ENCODE measurements at places on chromosomes 2 and 18.

DNA sequence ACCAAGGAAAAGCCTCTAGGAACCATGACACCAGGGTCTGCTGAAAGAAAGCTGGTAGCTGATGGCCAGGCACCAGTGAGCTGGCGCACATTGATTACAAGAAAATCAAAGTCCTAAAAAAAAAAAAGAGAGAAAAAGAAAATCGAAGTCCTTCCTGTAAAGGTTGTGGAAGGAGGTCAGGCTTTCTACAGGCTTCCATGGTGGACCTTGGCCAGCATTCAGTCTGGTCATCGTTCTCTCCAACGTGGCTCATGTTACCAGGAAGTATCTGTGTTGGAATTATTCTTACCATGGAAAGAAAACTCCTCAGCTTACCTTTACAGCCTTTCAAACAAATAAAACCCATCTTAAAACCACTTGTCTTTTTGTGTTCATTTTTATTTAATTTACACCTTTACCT, 65.6 kb downstream of the CYB5A start:
- no peak for DNase-seq

DNA sequence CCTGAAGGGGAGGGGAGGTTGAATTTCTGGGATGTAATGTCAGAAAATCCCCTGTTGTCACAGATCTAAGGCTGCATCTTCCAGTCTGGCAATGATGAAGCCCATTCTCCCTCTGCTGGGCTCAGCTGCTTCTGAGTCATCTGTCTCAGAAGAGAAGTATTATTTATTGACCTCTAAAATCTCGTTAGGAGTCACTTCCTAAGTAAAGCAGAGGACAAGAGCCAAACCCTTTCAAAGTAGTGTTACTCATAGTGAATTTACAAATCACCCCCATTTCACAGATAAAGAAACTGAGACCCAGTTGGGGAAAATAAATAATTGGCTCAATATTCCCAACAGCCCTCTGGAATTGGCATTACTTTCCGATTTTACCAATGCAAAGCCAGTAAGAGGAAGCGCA, 167.3 kb upstream of the SKOR2 start:
- DNase-seq, result no peak

GRCh38 chr2:173159791-173160463, 84.3 kb downstream of the MAP3K20 start:
- DNase-seq, result peak; percentile 50

DNA sequence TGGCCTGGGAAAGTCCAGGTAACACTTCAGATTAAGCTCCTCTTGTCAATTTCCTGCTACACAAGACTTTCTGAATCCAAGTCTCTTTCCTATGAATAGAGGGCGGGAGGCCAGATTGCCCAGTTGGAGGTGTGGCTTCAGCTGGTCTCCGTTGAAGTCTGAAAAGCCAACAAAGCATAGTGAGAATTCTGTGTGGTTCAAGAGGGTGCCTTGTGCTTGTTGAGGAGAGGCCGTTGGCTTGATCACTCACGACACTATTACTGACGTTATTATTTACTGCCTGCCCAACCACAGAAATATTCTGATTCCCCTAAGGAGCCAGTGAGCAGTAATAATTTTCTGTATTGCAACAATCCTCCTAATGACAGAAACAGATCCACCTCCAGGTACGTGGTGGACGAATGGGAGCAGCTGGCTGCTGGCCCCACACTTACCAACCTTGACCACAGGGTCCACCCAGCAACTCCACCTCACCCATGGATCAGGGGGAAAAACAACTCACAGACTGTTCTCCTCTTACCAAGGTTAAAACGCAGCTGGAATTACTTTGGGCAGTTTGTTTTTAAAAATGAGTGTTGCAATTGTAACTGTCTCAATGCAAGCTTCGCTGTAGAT, 21.9 kb downstream of the NRP2 start:
- DNase-seq, result no peak

DNA sequence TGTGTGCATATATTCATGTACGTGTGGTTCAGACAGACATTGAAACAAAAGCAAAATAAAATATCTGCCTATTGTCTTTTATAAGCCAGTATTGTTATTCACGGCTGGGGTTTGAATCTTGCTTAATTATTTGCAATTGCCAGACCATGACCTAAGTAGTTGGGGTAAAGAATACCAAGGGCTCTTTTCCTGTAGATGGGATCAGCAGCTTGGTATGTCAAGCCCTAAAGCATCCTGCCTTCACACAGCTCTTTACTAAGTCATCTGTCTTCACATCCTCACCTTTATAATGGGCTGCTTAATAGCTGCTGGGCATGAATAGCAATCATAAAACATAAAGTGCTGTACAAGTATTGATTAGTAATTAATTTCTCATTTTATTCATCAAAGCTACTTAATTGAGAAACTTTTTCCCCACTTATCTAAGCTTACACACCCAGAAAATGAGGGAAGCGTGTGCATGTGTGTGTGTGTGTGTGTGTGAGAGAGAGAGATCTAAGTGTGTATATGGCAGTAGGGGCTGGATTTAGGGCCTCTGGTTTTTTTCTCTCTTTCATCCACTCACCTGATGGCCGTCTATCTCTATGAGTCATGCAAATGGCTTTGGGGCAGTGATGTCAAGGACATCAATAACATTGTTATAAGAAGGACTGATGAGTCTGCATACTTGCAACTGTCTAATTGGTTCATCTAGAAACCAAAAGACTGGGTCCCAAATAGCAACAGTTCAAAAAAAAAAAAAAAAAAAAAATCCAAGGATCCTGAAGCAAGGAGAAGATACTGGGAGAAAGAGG, 244.1 kb upstream of the TNP1 start:
- no peak for DNase-seq

DNA sequence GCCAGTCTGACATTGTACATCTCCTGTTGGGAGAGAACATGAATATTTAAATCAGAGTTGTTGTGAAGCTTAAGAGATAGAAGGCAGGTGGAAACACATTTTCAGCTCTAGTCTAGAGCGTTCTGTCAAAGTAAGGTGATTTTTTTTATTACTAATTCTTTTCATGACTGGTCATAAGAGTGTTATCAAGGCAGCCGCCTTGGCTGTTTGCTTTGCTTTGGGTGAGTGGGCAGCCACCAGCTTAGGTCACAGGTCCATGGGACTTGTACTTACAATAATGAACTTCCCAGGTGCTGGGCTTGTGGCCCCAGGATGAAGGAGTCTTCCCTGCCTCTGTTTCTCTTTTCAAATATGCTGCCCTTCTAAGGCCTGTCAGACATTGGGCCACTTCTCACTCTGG, 256.3 kb downstream of the SRBD1 start:
- no peak for DNase-seq
